ENCODE measurements at places on chromosomes 1 and 21. TPM values are rescaled to one million over a fixed set of nuclear protein-coding genes. Genes with fewer than 3 reads are reported as not detected.

PPM1J gene
- 2.3 TPM for total RNA-seq

NLRP3 gene
- 8.9 TPM for total RNA-seq

CAMK1G gene
- total RNA-seq = not detected

FCN3 gene
- total RNA-seq = 3.5 TPM

IL19 gene
- total RNA-seq = not detected

CD46 gene
- total RNA-seq = 138 TPM

RXFP4 gene
- total RNA-seq = not detected

CYP4Z1 gene
- total RNA-seq = 1.1 TPM

INAVA gene
- 1.8 TPM for total RNA-seq

Data from thoracic aorta (tissue), 2 donors.